ENCODE measurements at places on chromosomes 1 and 21.

GRCh38 chr1:7388488-7389185, 382.5 kb upstream of the VAMP3 start:
- DNase-seq = no peak

- DNase-seq = no peak
These were observed 76.2 kb downstream of the MDM4 start for GRCh38 chr1:204592246-204592948.

DNA sequence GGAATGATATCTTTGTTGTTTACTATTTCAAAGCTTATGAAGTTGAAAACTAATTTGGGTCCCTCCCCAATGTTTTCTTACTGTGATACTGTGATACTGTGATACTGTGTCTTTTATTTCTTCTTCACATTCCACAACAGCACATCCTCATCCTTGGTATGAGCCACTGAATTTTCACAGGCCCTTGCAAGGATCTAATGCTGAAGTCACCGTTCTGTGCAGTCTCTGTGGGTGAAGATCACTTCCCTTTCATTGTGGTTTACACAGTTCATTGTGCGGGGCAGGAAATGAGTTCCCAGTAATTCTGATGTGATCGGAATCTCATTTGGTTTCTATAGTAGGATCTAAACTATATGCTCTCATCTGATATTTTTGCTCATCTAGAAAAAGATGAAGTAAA, 32.1 kb upstream of the PAXBP1 start:
- DNase-seq = no peak

DNA sequence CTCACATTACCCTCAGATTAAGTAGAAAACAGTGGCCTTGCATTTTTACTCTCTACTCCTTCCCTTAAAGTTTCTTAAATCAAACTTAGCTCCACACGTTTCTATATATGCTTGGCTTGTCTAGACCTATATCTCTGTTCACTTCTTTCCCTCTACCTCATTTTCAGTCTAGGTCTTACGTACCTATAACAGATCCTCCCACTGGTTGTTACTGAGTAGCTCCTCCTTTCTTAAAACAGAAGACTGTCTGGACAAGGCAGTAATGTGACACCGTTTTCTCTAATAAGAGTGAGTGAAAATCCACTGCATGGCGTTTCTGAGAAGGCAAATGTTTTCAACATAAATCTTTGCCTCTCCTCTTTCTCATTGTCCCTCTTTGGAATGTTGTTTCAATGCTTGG, 211.7 kb upstream of the POGK start:
- DNase-seq = no peak

Measured in activated T-helper 9 cell treated with anti-CD3 and anti-CD28 coated beads, Interleukin-2, amount 50 U/mL, for 16 hours (primary cell).